ENCODE measurements at places on chromosomes 12 and 14.

DNA sequence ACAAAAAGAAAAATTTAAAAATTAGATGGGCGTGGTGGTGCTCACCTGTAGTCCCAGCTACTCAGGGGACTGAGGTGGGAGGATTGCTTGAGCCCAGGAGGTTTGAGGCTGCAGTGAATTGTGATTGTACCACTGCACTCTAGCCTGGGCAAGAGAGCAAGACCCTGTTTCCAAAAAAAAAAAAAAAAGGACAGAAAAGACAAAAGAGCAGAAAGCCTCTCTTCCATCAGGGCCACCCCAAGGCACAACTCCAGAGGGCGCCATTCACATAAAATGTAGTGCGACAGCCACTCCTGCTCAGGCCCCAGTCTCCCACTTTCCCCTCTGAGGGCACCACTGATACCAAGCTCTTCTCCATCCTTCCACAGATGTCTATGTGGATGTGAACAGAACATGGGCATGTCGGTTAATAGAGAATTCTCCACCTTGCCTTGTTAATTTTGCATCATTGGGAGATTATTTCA lies 41.8 kb downstream of the DGLUCY start:
- DNase-seq, result no peak

DNA sequence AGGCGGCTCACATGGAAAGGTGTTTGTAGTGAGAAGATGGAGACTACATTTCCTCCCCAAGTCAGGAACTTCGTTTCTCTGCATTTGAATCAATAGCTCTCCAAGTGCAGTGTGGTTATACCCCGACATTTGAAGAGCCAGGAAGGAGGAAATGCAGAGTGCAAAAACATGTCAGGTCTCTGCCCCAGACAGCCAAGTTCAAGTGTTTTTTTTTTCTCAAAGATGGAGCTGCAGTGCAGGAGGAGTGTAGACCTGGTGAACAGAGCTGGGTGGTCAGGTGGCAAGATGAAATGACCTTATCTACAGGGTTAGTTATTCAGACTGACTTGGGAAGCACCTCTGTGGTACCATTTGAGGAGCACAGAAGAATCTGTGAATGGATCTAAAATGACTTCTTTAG lies 21.3 kb downstream of the MLXIP start:
- DNase-seq, result no peak

GRCh38 chr14:74964787-74965485 lies 9.5 kb upstream of the PGF start:
- no peak for DNase-seq

GRCh38 chr14:96126339-96126782 lies 78.3 kb upstream of the BDKRB2 start:
- no peak for DNase-seq

GRCh38 chr12:124397399-124397679 lies 102.4 kb downstream of the RFLNA start:
- DNase-seq, result no peak

DNA sequence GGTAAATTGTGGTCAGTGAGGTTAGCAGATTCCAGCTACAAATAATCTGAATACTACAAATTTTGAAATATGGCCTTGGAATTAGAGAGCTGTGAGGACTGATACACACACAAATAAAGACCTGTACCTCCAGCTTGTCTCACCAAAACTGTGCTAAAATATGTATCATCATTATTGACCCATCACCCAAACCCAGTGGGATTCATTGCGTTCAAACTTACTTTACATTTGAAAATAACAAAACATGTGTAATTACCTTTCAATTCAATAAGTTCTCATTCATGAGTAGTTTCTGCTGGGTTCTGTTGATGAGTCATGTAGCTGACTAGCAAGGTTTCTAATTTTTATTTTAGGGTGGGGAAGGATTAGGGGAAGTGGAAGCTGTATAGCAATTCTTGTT lies 170.9 kb downstream of the MSRB3 start:
- DNase-seq, result no peak

- DNase-seq, result no peak
Observed at GRCh38 chr14:68084256-68084655, 264.7 kb downstream of the RAD51B start.

DNA sequence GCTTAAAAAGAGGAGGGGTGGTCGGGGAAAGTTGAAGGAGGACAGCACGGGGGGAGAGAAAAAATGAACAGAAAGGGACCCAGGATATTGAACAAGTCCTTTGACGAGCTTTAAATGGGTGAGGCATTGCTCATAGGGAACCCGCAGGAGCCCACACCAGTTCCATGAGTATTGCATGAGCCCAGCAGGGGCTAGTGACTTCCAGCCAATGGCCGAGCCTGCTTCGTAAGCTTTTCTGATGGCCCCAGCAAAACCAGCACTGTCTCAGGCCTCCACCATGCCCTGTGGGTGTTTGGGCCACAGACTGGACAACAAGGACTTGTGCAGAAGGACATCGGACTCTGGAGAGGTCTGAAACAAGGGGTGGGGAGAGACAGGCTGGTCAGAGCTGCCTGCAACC lies 109.5 kb downstream of the ZFP36L1 start:
- DNase-seq, result no peak

GRCh38 chr12:74722709-74723108 lies 185.1 kb downstream of the ATXN7L3B start:
- no peak for DNase-seq

GRCh38 chr12:66280561-66280960 lies 21.7 kb upstream of the HELB start:
- DNase-seq, result no peak

DNA sequence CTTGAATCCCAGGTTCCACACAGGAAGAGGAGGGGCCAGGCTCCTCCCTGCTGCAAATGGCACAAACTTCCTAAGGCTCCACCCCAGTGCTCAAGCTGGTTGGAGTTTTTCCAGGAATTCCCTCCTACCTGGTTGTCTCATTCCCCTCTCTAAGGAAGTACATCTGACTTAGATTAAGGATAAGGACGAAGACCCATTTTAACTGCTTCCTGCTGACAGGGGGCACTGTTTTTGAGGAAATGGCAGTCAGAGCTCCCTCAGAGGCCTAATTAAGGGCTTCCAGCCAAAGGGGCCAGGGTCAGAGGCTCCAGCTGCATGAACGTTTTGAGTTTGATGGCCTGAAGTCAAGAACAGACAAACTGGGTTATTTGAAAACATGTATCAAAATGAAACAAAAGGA lies 1084.7 kb downstream of the SLC6A15 start:
- DNase-seq, result no peak

DNA sequence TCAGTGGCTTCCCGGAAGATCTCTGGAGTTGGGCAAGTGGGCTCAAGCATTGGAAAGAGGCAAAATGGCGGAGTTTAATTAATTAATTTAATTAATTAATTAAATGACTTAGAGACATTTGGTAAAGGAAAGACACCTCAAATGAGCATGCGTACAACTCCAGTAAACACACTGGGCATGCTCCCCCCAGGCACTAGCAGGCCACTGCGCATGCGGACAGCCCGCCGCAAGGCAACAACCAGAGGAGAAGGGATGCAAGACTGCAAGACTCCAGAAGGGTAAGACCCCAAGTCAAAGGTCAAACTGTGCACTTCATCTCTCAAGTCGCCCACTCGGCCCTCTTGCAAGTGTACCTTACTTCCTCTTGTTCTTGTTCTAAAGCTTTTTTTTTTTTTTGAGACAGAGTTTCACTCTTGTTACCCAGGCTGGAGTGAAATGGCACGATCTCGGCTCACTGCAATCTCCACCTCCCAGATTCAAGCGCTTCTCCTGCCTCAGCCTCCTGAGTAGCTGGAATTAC lies 57.8 kb upstream of the PSMC1 start:
- DNase-seq, result no peak

DNA sequence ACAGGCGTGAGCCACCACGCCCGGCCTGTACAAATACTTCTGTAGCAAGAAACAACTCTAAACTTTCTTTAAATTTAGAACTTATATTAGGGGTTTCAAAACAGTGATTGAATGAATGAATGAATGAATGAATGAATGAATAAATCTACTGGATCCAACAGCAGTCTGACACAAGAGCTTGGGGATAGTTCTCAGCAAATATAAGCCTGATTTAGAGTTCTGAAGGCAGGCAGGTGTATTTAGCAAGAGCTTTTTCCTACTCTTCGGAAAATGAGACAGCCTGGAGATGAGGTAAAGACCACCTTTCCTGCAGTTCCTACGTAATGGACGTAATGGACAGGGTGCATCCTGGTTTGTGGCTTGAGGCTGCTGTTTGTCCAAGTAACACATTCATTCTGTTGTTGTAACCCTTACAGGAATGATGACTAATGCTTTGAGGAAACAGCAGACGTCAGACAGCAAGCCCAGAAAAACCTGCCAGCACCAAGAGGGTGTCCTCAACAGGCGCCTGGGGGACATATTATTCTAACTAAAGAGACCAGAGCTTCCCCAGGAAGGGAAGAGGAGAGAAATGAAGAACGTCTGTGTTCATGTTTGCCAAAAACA lies 277.4 kb upstream of the SOX5 start:
- DNase-seq, result no peak

GRCh38 chr12:108119126-108119973 lies 9.7 kb upstream of the WSCD2 start:
- DNase-seq, result no peak

- no peak for DNase-seq
Observed at GRCh38 chr12:2842948-2843347, 8.1 kb upstream of the NRIP2 start.

- no peak for DNase-seq
Observed at GRCh38 chr12:52929538-52929937, 19.4 kb upstream of the KRT18 start.

GRCh38 chr12:72269491-72269890 lies 2.7 kb upstream of the TRHDE start:
- DNase-seq, result no peak

- DNase-seq, result no peak
Observed at GRCh38 chr14:35248476-35248788, 43.8 kb upstream of the PSMA6 start.

DNA sequence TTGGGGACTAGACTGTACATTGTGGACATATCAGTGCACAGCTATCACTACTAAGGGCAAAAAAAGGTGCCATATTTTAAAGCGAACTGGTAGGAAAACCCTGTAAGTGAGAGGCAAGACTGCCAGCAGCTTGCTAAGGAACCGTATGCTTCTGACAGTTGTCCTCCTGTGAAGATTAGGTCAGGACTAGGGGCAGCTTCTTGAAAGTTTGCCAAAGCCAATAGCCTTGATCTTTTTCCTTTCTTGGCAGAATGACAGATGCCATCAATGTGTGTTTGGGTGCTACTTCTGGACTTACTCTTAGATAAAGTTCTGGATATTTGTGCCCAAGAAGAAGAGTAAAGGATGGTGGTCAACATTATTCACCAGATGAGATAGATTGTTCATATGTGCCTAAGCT lies 7.4 kb downstream of the DAAM1 start:
- DNase-seq, result no peak

DNA sequence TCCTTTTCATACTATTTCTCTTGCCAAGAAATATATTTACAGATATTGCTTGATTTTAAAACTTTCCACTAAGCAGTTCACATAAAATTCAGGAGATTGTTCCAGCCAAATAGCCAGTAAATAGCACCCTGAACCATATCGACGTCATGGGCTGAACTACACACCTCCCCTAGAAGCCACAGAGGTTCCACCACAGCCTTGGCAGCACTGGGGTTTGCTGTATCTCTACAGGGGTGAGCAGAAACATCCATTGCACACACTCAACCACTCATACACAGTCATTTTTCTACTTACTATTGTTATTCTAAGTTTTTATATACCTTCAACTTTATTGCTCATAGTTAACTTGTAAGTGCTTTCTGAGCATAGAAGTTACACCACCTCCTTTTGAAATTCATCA lies 8.1 kb upstream of the EIF2S3B start:
- no peak for DNase-seq

DNA sequence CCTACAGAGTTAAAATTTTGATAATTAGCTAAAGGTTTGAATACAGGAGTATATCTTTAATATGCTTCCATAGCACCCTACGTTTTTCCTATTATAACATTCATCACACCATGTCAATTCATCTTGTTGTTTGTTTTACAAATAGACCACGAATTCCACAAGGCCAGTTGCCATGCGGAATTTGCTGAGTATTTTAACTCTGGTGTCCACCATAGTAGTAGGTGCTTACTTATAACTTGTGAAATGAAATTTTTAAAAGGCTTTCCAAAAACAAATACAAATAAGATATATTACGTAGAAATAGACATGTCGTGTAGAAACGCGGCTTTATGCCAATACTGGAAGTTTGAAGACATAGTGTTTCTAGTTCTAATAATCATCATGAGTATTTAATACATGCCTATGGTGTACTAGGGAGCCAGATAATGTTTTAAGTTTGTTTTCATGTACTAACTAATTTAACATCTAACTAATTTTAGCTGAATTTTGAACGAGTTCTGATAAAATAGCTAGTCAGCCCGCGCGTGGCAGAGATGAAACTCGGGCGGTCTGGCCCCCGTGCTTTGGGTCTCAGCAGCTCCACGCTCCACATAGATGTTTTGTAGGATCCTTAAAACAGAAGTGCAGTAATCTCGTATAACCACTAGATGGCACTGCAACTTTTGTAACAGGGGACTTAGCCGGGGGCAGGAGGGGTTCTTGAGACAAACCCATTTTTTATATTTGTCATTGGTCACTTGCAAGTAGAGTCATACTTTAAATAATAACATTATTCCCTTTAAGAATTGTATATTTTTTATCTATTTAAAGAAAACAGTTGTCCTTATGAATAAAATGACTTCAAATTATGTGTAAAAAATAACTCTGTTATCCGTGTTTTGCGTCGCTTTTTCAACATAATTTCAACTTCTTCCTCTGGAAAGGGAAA lies 10.2 kb downstream of the CD69 start:
- DNase-seq, result no peak

DNA sequence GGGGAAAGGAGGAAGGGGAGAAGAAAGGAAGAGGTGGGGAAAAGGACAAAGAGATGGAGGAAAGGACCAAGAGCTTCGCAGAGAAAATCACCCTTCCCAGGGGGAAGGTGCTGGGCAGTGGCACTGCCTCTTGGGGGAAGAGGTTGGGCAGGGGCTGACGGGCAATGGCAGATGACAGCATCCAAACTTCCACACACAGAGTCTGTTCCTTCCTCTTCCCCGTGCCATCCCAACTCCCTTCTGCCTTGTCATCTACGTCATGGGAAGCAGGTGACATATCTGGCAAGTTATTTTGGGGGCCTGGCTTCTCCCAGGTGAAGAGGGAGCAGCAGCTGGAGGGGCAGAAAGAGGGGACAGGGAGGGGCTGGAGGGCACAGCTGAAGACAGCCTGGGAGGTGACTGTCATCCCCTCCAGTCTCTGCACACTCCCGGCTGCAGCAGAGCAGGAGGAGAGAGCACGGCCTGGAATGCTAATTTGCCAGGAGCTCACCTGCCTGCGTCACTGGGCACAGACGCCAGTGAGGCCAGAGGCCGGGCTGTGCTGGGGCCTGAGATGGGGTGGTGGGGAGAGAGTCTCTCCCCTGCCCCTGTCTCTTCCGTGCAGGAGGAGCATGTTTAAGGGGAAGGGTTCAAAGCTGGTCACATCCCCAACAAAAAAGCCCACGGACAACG lies 43.9 kb upstream of the IQSEC3 start:
- no peak for DNase-seq

GRCh38 chr12:106766393-106766826 lies 8.1 kb upstream of the RIC8B start:
- DNase-seq, result no peak

- DNase-seq, result no peak
Observed at GRCh38 chr12:77837876-77838291, 7.2 kb downstream of the NAV3 start.

- DNase-seq, result no peak
Observed at GRCh38 chr12:57157588-57158173, 10.3 kb upstream of the LRP1-AS start.

- DNase-seq, result no peak
Observed at GRCh38 chr14:94646481-94646880, 34.3 kb downstream of the SERPINA3 start.

- DNase-seq, result no peak
Observed at GRCh38 chr12:55072083-55072482, 52.3 kb downstream of the NEUROD4 start.
